CD8-positive, alpha-beta memory T cell (primary cell): ENCODE measurements at places on chromosomes 11 and 22. TPM values are rescaled to one million over a fixed set of nuclear protein-coding genes. Genes with fewer than 3 reads are reported as not detected.

LBHD1 gene
- polyA plus RNA-seq = 7.6 TPM

SCGB1A1 gene
- polyA plus RNA-seq = not detected

C1QTNF4 gene
- polyA plus RNA-seq = not detected

OR51B5 gene
- polyA plus RNA-seq = not detected

CLTCL1 gene
- 0.51 TPM for polyA plus RNA-seq

MAP6 gene
- polyA plus RNA-seq = not detected

OR52H1 gene
- not detected for polyA plus RNA-seq

ADORA2A gene
- polyA plus RNA-seq = 89.6 TPM

PLAAT2 gene
- not detected for polyA plus RNA-seq

OR4C6 gene
- not detected for polyA plus RNA-seq

SHANK3 gene
- polyA plus RNA-seq = not detected
